Right hindlimb (tissue), 1 donor: ENCODE measurements at places on chromosomes 3 and 15.

GRCh38 chr3:16251316-16252085 is 13.2 kb downstream of the DPH3 start:
- DNase-seq, result no peak

- DNase-seq, result no peak
These were observed 264.4 kb downstream of the OCA2 start for GRCh38 chr15:27834684-27835083.

DNA sequence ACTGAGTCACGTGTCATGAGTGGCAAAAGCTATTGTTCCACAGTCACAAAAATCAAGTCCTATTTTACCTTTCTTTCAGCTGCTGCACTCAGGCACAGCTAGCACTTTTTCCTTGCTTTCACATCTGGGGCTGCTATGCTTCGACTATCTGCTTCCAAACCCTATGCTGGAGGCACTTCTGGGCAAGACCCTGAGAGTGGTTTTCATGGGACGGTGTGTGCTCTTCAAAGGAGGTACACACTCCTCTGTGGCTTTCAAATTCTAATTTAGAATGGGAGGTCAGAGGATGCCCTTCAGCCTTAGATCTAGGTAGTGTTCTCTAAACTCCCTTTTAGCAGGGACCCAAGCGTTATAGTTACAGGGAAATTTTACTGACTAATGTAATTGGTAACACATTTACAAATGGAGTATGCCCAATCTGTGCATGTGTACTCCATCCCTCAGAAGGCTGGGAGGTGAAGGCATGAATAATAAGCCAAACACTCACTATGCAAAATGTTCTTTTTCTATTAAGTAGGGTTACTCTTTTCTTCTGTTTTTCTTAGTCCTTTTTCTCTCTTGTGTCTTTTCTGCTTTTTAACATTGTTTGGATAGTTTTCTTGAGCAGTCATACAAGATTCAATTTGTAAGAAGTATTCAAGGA is 188.3 kb downstream of the LSAMP start:
- DNase-seq, result no peak

- DNase-seq, result no peak
These were observed 1098.3 kb downstream of the NAALADL2 start for GRCh38 chr3:175957427-175957826.

DNA sequence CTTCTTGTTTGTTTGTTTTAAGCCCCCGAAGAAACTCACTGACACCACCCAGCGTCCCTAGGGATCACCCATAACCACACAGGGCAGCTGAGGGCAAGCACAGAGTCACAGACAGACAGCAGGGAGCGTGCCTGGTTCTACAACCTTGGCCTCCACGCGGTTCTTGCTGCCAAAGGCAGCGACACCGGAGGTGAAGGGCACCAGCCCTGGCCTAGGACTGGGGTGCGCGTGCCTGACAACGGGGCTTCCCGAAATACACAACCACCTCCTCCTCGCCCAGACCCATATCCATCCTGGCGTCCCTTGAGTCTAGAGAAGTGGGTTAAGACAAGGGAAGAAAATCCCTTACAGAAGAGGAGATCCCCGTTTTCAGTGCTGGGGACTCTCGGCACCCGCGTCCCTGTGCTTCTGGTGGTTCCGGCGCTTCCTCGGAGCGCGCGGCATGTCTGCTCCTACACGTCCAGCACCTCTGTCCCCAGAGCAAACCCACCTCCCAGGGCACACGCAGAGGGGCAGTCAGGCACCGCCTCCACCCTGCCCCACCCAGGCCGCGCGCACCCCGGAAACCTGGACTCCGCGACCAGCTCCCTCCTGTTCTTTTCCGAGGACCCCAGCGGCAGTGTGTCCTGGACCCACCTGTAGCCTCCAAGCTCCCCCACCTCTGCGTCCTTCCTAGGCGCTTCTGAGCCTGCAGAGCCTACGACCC is 911 bp downstream of the RFTN1 start:
- DNase-seq, result peak; percentile 29

- no peak for DNase-seq
These were observed 53.3 kb downstream of the TSC22D2 start for GRCh38 chr3:150461399-150461798.
